Mesendoderm (in vitro differentiated cells): ENCODE measurements at places on chromosomes 6 and 20.
A peak's percentile ranks its signal among the peaks of the same experiment; 100 is the strongest.

GRCh38 chr6:20260360-20260759, 48.1 kb upstream of the MBOAT1 start:
- no peak for DNase-seq

DNA sequence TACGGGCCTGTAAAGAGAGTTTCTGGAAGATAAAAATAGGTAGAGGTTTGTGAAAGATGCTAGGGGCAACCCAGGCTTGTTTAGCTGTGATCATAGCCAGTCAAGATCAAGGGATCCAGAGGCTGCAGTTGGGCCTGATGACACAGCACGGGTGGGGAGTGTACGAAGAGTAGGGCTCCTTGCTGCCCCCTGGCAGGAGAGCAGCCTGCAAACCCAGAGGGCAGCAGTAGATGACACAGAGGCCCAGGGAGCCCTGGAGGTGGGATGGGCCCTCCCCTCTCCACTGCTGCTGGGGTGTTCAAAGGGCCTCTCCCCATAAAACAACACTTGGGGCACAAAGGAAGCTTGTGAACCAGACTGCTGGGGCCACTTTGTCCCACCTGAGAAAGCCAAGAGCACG, 47.2 kb downstream of the VEGFA start:
- DNase-seq: peak; percentile 85

DNA sequence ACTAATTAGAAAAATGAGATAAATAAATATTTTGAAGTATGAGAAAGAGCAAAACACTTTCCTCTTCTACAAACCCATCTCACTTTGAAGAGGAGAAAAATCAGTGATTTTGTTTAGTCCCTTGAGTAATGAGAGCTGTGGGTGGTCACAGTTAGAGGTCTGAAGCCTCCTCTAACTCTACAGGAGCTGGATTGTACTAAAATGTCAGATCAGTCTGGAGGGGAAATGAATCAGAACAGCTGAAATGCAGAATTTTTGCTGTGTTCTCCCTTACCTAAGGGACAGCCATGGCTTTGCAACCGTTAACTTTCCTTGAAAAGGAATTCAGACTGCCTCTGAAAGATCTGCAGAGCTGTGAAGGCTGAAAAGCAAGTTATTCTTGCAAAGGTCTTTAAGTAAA, 11.4 kb upstream of the RFPL4B start:
- DNase-seq: no peak

DNA sequence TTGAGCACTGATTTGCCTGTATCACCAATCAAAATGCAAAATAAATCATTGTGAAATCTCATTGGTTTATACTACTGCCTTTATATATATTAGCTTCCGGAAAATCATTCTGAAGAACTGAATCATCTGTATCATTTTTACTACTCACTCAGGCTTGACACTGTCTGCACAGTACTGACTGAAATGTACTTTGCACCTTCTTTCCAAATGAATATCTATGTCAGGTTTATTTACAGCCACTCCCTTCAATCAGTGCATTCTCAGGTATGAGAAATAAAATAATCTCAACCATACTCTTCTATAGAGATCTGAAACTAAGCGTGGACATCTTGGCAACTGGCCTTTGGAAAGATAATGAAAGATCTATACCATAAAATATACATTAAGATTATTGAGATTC, 2.7 kb downstream of the KHDRBS2 start:
- DNase-seq: no peak

DNA sequence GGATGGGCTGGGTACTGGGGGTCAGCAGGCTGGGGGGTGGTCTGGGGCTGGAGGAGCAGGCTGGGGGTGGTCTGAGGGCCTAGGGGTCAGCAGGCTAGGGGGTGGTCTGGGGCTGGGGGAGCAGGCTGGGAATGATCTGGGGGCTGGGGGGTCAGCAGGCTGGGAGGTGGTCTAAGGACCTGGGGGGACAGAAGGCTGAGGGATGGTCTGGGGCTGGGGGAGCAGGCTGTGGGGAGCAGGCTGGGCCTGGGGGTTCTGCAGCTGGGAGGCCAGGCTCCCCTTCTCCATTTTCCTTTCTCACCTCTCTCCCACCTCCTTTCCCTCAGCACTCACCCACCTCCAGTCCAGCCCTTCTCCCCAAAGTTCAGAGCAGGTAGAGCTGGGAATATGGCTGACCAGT, 114.2 kb downstream of the PSMB1 start:
- no peak for DNase-seq

DNA sequence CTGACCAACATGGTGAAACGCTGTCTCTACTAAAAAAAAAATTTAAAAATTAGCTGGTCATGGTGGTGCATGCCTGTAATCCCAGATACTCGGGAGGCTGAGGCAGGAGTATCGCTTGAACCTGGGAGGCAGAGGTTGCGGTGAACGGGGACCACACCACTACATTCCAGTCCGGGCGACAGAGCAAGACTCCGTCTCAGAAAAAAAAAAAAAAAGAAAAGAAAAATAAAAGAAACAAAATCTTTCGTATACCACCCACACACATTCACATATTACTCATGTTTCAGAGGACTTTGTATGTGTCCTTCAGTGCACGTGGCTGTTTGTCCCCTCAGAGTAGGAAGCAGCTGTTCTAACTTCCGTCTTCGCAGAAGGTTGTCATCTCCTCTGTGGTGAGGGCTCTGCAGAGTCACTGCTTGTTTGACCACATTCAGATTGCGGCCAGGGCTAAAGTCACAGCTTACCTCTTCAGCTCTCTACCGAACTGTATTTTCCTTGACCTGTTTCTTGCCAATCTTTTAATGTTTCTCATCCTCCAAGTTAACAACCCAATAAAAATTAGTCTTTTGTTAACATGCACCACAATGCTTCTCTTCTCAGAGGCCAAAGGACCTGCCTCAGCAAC, 36.6 kb upstream of the HIVEP1 start:
- no peak for DNase-seq

DNA sequence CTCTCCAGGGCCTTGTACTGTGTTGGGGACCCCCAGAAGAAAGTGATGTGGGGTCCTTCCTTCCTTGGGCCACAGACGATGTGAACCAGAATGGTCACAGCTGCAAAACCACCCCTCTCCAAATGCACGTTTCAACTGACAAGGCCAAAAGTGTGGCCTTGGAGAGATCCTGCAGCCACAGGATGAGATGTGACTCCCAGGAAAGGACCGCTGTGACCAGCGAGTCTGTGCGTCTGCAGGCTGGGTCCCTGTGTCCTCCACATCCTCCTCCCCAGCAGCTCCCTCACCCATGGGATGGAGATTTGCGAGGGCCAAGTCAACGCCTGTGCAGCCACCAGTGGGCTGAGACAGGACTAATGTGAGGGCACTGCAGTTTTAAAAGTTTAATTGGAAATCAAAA, 247.0 kb downstream of the ERMARD start:
- DNase-seq: no peak

- DNase-seq: no peak
These were observed 63.5 kb upstream of the FAM8A1 start for GRCh38 chr6:17536586-17536985.

- no peak for DNase-seq
These were observed 443.7 kb downstream of the GJA1 start for GRCh38 chr6:121879149-121879548.

- DNase-seq: peak; percentile 64
These were observed 230.1 kb upstream of the MOCS1 start for GRCh38 chr6:40164345-40164755.

GRCh38 chr6:113060664-113061063, 713.5 kb downstream of the RFPL4B start:
- DNase-seq: no peak
